ENCODE measurements at places on chromosomes 16 and 17. TPM values are rescaled to one million over a fixed set of nuclear protein-coding genes. Genes with fewer than 3 reads are reported as not detected.

The OXLD1 gene
- 55.7 TPM for total RNA-seq

The NR1D1 gene
- total RNA-seq = 10.0 TPM

The KRTAP2-3 gene
- total RNA-seq = not detected

The CD7 gene
- total RNA-seq = 190 TPM

GRCh38 chr16:51276336-51276735 is 125.3 kb upstream of the SALL1 start:
- DNase-seq = no peak
- no peaks in the 10 kb centered on the region for H3K27me3 ChIP-seq
- no peaks in the 10 kb centered on the region for H3K4me1 ChIP-seq
- H3K4me3 ChIP-seq = no peak overlapping the region
- H3K27ac ChIP-seq = no peak overlapping the region

GRCh38 chr16:70453892-70454221 is 538 bp upstream of the FCSK start:
- H3K4me1 ChIP-seq = peaks cover 12% of the 10 kb centered on the region
- H3K27ac ChIP-seq = peak overlapping the region; percentile 83
- no peaks in the 10 kb centered on the region for H3K36me3 ChIP-seq
- no peaks in the 10 kb centered on the region for H3K27me3 ChIP-seq
- DNase-seq = no peak

DNA sequence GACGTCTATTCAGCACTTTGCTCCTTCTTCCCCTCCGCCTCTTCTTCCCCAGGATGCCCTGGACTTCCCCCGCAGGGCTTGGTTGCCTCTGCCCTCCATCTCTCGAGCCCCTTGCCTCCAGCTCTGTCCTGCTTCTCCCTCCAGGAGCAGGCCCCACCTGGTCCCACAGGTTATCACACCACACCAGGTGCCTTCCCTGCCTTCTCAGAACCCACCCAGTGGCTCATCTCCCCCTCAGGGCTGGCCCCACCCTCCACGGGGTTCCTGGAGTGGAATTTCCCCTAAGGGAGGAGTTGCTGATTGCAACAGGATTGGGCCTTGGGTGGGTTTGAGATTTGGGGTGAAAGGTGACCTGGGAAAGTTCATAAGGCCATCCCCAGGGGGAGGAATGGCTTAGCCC is 49.0 kb upstream of the TAC4 start:
- no peak overlapping the region for H3K4me3 ChIP-seq
- no peaks in the 10 kb centered on the region for H3K4me1 ChIP-seq
- H3K27me3 ChIP-seq = peaks cover 13% of the 10 kb centered on the region
- no peak for DNase-seq
- no peaks in the 10 kb centered on the region for H3K36me3 ChIP-seq

- no peak overlapping the region for H3K4me3 ChIP-seq
- no peaks in the 10 kb centered on the region for H3K36me3 ChIP-seq
- peaks cover 34% of the 10 kb centered on the region for H3K27me3 ChIP-seq
- no peak overlapping the region for H3K27ac ChIP-seq
- peaks cover 24% of the 10 kb centered on the region for H3K4me1 ChIP-seq
- no peak for DNase-seq
Observed at GRCh38 chr16:89925596-89926079, 2.5 kb downstream of the TUBB3 start.

DNA sequence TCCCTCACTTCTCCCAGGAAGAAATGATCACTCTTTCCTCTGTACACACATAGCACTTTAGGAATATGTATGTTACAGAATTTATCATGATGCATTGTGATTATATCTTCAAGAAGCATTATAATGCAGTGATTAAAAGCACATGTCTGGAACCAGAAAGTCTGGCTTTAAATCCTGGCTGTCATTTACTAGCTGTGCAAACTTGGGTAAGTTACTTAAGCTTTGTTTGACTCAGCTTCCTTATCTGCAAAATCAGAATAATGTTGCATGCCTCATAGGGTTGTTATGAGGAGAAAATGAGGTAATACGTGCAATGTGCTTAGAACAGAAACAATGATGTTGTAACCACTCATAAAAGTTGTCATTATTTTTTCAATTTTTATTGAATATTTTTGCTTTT is 156.3 kb upstream of the ZKSCAN2 start:
- H3K4me1 ChIP-seq = no peaks in the 10 kb centered on the region
- DNase-seq = no peak
- no peaks in the 10 kb centered on the region for H3K27me3 ChIP-seq
- H3K36me3 ChIP-seq = no peaks in the 10 kb centered on the region
- no peak overlapping the region for H3K27ac ChIP-seq

DNA sequence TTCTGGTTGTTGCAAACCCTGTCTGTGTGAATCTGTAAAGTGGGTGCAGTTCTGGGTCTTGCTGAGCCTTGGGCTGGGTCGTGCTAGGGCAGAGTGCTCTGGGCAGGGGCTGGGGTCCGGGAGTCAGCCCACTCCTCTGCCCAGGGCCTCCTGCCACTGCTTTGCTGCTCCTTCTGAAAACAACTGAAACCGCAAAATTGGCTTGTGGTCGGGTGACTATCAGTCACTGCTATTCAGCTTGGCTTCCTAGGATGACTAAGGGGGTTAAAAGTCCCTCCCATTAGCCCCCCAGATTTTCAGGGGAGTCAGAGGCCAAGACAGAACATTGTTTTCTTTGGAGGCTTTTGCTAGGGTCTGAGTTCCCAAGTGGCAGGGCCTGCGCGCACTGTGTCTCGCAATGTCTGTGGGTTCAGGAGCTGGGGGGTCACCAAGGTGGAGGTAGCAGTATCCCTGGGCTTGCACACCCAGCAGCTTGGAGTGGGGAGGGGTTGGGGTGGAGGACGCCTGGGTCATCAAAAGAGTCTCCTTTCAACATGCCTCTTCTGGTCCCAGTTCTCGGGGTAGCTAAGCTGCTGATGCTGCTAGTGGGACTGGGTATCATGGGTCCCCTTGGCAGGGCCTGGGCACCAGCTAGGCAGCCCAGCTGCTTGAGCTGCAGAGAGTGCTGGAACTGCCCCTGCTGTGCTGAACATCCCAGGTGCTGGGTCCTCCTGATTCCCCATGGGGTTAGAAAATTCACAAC is 13.5 kb upstream of the TBX21 start:
- H3K36me3 ChIP-seq = no peaks in the 10 kb centered on the region
- H3K27me3 ChIP-seq = peaks cover 3% of the 10 kb centered on the region
- H3K4me3 ChIP-seq = no peak overlapping the region

- H3K36me3 ChIP-seq = no peaks in the 10 kb centered on the region
- DNase-seq = no peak
- H3K27me3 ChIP-seq = no peaks in the 10 kb centered on the region
- H3K4me3 ChIP-seq = no peak overlapping the region
- no peaks in the 10 kb centered on the region for H3K4me1 ChIP-seq
- H3K27ac ChIP-seq = no peak overlapping the region
Observed at GRCh38 chr16:23724096-23724784, 11.2 kb upstream of the ERN2 start.

DNA sequence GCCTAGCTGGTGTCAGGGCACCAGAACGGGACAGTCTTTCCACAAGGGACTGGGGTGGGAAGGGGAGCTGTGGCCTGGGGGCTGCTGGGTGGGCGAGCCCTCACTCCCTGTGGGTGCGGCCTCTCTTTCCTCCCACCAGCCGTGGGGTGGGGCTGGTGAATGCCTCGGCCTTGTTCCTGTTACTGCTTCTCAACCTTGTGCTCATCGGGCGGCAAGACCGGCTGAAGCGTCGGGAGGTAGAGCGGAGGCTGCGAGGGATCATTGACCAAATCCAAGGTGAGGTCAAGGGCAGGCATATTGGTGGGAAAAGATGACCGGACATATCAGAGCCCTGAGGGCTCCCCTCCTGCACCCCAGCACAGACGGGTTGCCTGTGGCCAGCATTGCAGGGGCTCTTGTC is 29.2 kb downstream of the CASKIN2 start:
- H3K4me1 ChIP-seq = peaks cover 24% of the 10 kb centered on the region
- no peaks in the 10 kb centered on the region for H3K27me3 ChIP-seq
- DNase-seq = no peak
- no peak overlapping the region for H3K4me3 ChIP-seq
- H3K36me3 ChIP-seq = no peaks in the 10 kb centered on the region
- H3K27ac ChIP-seq = no peak overlapping the region
